ENCODE measurements at places on chromosomes 7 and 10. TPM values are rescaled to one million over a fixed set of nuclear protein-coding genes. Genes with fewer than 3 reads are reported as not detected.

GRCh38 chr10:4568086-4568485, 257.9 kb upstream of the AKR1E2 start:
- no peak for DNase-seq

DNA sequence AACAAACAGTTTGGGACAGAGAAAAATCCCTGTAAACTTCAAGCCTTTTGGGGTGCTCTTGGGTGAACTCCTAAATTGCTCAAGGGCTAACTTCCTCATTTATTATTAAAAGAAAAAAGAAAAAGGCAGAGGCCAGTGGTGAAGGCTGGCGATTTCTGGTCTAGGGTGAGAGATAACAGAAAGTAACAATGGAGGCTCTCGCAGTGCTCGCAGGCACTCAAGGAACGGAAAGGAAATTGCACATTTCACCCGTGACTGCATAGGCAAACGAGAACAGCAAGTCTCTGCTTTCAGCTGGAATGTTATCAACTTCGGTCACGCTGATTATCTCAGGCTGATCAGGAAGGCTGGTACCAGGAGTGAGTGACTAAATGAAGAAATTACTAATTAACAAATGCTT, 70.7 kb downstream of the PRKAG2 start:
- DNase-seq: no peak

DNA sequence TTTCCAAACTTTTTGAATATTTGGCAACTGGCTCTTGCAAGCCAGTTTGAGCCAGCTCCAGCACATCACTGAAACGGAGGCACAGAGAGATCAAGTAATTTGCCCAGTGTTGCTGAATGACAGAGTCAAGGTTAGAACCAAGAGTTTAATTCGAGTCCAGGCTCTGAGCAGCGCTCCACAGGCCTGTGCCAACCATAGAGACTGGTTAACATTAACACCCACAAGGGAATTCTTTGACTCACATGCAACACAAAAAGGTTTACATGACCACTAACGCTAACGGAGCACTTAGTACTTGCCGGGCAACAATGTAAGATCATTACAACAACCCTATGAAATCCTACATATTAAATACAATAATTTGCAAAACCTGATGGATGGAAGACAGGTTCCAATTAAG, 1.5 kb downstream of the RGS10 start:
- DNase-seq: no peak

DNA sequence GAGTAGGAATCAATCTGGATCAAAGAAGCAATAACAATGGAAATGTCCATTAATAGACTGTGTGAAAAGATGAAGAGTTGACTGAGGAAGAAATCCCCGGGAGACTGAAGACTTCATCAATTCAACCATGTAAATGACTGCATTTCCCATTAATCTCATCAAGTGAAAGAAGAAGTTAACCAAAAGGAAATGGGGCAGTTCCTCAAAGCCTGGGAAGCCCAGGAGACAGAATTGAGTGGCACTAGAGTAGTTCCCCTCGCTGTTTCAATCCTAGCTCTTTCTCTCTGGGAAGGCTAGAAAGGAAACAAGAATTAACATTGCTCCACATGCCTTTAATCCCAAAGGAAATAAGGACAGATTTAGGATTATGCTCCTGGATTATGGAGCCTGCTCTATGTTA, 4.8 kb upstream of the OR6V1 start:
- no peak for DNase-seq

DNA sequence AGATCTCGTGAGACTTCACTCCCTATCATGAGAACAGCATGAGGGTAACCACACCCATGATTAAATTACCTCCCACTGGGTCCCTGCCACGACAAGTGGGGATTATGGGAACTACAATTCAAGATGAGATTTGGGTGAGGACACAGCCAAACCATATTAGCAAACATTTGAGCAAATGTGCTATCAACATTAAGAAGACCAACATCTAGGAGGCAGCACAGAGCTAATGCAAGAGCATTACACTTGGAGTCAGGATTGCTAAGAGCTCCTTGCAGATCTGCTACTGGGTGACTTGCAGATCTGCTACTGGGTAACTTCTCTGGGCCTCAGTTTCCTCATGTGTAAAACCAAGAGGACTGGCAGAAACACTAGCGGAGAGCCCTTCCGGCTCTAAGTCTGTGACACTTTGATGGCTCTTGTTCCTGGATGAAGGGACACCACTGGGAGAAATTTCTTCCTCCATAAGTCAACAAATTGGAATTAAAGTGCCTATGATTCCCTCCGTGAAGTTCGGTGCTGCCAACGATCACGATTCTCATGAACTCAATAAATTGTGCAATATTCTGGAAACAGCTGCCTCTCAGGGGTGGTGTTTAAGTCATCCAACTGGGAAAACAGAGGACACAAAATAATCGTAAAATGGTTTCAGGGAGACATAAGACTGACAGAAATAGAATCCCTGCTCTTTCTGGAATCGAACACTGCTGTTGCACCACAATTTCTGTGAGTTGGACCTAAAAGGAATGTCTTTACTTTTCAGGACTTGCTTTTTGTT, 115.8 kb upstream of the ITGB1 start:
- DNase-seq: no peak

GRCh38 chr7:141144921-141145629, 71.2 kb downstream of the TMEM178B start:
- no peak for DNase-seq

DNA sequence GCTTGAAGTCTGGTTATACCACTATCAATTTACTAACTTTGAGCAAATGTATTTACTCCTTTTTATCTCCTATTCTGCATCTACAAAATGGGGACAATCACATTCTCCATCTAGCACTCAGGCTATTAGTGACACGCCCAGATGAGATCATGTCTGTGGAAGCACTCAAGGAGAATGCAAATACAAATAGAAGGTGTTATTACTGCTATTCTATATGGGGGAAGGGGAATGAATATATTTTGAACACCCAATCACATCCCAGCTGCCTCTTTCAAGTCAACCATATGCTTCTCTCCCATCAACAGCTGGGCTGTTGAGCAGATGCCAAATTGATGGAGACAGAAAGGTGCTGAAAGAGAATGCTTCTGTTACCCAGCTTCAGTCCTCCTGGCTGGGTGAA, 23.5 kb downstream of the SGMS1 start:
- no peak for DNase-seq

DNA sequence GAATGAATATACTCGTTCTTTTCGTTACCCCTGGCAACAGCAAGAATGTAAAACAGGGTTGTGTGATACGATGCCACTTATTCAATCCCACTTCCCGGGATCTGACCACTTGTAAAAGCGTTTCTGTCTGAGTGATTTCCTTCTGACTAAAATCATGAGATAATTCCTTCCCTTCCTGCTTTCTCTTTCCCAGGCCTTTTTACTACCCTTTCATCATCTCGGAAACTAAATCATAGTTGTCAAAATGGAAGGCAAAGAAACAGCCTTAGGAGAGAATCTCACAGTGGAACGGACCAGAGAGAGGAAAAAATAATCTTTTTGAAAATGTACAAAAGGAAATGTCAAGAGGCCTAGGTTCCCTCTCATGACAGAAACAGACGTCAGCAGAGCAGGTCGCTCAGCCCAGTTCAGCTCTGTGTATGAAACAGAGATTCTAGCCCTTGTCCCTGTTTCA, 29.8 kb downstream of the DIP2C start:
- DNase-seq: no peak

- no peak for DNase-seq
Measured at GRCh38 chr7:81207801-81208200, 288.9 kb upstream of the SEMA3C start.

DNA sequence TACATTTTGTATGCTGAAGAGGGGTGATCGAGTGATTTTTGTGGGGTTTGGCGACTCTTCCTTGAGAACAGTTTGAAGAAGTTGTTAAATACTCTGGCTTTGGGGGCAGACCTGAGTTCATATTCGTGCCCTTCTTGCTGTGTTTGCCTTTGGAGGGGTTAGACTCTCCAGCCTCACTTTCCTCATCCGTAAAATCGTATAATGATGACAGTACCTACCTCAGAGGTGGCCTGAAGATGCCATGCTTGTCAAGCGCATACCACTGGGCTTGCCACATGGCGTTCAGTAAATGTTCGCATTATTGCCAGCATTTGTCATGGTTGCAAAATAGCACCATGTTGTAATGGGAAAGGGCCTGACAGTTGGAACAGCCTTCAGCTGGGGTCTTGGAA, 1.3 kb downstream of the STK17A start:
- no peak for DNase-seq

GRCh38 chr7:10571759-10572158, 401.9 kb upstream of the PHF14 start:
- DNase-seq: no peak

GRCh38 chr10:13771992-13772391, 185.2 kb downstream of the PRPF18 start:
- DNase-seq: no peak

DNA sequence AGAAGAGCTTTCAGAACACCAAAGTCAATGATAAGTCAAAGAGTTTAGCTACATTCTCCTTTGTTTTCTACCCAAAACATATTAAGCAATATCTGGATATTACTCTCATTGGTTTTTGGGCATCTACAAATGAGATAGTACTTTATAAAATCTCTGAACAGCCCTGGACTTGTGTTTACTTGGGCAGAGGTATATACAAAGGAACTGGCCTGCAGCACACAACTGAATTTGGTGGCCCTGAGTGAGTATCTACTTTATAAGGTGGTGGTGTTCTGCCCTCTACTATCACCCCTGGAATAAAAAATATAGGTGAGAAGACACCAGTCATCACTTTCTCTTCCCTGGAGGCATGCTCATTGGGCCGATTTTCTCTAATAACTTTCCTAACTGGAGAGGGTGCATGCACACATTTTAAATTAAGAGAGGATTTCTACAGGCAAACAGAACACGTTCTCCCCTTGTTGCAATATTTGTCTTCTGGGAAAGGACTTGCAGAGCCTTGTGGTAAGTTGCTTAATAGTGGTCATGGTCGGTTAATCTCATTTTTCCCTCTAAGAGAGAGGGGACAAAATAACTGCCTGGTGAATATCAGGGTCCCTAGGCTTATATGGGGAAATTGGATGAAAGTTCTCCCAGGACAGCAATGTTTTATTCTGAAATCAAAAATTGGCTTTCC, 41.1 kb downstream of the OTUD1 start:
- no peak for DNase-seq

- peak; percentile 89 for DNase-seq
Measured at GRCh38 chr10:24483701-24484100, 240.0 kb downstream of the ARHGAP21 start.

GRCh38 chr7:877312-878232, 1.2 kb downstream of the GET4 start:
- no peak for DNase-seq

DNA sequence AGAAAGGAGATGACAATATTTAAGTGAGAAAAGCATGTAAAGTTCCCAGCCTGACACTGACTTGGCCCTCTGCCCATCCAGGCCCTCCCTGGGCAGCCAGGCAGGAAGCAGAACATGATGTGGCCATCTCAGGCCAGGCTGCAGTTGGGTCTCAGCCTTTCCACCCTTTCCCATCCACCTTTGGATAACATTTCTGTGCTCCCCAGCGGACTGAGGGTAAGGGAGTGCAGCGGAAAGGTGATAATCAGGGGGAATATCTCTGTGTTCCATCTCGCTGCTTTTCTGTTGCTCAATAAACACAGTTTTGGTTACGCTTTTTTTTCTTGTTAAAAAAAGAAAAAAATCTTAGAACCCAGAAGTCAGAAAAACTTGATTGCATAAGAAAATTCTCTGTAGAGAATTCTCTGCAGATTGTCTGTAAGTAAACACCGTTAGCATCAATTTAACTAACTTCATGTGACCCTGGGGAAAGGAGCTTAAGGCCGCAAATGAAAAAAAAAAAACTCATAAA, 37.2 kb upstream of the TARP start:
- peak; percentile 32 for DNase-seq

DNA sequence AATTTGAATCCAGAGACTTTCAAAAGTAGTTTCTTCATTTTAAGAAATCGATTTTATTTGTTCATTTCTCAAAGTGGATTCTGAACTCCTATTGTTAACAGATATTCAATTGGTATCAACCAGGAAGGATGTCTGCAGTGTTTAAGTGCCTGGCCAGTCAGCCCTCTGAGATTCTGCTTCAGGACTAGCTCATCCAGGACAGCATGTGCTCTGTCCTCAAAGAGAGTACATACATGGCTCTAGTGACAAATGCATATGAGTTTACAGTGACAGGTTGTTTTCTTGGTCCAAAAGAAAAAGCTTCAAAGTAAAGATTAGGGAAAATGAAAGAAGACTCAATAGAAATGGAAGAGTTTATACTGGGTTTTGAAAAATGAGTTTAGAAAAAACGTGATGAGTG, 8.4 kb upstream of the PTN start:
- no peak for DNase-seq

DNA sequence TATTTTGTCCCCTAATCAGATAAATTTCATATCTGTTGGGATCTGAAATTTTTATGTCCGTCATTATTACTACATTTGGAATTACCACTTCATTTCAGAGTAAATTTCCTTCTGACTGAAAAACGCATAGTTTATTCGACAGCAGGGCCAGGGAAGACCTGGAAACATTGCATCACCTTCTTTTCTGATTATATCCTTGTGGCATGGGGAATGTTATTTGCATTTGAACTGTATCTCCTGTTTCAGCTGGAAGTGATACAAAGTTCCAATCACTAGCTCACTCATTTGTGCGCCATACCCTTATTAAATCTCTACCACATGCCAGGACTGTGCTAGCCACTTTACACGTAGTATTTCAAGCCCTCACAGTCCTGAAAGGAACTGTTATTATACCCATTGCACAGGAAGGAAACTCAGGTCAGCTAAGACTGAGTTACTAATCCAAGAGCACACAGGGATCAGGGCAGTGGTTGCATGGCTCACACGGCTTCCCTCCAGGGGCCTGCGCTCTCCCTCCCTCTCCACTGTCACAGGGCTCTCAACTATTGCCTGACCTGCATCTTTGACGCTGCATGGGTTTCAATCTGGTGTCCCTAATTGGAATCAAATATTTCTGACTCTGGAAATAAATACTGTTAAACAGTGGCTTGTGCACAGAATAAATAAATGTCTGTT, 84.4 kb upstream of the NANOS1 start:
- no peak for DNase-seq

GRCh38 chr7:27248911-27249723, 6.5 kb downstream of the EVX1 start:
- no peak for DNase-seq

DNA sequence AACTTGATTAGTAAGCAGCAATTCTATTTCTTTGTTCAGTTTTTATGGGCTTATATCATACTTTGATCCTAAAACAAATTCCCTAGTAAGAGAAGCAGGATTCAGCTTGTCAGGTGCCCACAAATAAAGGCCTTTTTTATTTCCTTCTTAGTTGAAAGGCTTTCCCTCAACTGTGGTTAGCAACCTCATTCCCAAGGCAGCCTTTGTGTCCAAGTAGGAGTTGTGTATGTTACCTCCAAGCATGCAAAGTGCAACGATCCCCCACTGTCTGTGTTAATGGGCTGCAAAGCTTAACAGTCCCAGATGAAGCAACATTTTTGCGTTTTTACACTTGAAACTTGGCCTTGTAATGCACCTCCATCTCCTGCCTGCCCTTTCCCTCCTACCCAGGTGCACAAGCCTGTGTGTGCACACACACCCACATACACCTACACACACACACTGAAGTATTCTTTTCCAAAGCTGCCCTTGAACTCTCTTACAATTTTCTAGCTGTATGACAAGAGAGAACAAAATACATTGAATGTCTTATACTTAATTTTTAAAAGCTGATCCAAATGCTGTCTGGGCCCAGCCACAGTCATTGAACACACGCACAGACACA, 278.2 kb downstream of the SNX13 start:
- DNase-seq: no peak

CDK14 gene
- total RNA-seq: 8.4 TPM

IRF5 gene
- total RNA-seq: 15.7 TPM

EN2 gene
- total RNA-seq: not detected

RAB11FIP2 gene
- 14.8 TPM for total RNA-seq

ITIH2 gene
- not detected for total RNA-seq
